ENCODE measurements at places on chromosomes 16 and 17.

GRCh38 chr16:51237861-51238378 lies 86.8 kb upstream of the SALL1 start:
- no peak for DNase-seq

- DNase-seq: peak; percentile 23
These were observed 656 bp upstream of the FUS start for GRCh38 chr16:31179219-31179746.

- DNase-seq: no peak
These were observed 1.0 kb downstream of the CPPED1 start for GRCh38 chr16:12802661-12803060.

GRCh38 chr17:47325176-47325575 lies 1.4 kb downstream of the EFCAB13 start:
- no peak for DNase-seq

- peak; percentile 93 for DNase-seq
These were observed 565 bp downstream of the WDR45B start for GRCh38 chr17:82647593-82648164.

- no peak for DNase-seq
These were observed 15.6 kb downstream of the SCGB1C2 start for GRCh38 chr17:152860-153420.

GRCh38 chr16:86862595-86863280 lies 284.4 kb downstream of the FOXL1 start:
- DNase-seq: no peak

DNA sequence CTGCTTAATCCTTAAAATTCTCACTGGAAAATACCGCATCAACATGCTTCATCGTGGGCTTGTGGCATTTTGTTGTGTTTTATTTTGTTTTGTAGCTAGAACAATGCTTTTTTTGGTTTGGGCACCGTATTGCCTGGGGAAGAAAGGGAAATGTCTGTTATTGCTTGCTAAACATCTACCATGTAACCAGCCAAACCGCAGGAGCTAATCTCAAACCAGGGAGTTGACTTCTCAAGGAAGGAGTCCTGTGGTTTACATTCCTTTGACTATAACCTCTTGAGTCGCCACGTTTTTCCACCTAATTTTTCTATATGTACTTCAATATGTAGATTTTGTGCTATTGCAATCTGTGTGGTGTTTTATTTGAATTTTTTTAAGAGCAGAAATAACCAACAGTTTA lies 593.5 kb upstream of the SOX9 start:
- no peak for DNase-seq

DNA sequence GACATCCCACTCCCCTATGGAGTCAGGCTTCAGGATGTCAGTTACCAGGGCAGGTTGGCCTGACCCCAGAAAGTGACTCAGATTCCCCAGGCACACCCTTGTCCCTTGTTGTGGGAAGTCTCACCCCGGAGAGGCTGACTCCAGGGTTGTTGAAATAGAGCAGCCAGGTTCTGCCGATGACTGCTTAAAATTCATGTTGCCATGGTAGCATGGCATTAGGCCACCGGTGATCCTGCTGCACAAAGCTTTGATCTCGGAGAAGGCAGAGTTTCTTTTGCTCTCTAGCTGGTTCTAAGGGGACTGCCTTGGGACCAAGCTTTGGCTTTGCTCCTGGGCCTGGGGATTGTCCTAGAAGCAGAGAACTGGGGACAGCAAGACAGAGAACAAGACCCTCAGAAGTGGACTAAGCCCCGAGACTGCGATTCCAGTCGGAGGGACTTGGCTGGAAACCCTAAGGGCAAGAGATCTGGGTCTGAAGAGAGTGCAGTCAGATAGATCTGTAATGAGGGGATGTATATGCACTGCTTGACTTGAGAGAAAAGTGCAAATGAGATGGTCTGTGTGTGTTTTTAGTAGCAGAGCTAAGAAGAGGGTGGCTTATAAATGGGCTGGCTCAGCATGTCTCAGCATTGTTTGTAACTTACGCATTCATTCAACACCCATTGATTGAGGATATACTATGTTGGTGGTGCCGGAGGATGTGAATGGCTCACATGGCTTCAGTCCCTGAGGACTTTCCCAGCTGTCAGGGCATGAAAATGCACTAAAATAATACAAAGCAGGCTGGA lies 106.9 kb downstream of the RGS9 start:
- no peak for DNase-seq

GRCh38 chr17:59186850-59187249 lies 23.0 kb upstream of the SMG8 start:
- no peak for DNase-seq

DNA sequence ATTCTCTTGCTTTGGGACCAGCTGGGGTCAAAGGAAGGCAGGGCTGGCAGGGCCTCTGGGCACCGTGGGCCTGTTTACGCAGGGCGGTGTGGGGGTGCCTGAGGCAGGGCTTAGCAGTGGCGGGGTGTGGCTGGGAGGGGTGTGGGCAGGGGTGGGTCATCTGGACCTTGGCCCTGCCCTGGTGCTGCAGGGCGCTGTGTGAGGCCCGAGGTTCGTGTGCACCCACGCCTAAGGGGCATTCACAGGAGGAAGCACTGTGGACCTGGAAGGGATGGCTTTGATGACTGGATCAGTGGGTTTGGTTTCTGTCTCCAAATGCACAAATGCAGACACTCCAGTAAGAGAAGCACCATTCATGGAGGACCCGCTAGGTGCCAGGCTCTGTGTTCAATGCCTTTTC lies 37.3 kb downstream of the BCO1 start:
- DNase-seq: peak; percentile 40

- DNase-seq: peak; percentile 90
These were observed at the start of gene SLFN13 for GRCh38 chr17:35448214-35448898. Gene SLFN13 (minus strand): TSS chr17:35448766. CDS start chr17:35445680, 3,086 bp downstream.

Measured in upper lobe of left lung (tissue), 6 donors.